CD14-positive monocyte (primary cell): ENCODE measurements at places on chromosomes 1 and 21.

DNA sequence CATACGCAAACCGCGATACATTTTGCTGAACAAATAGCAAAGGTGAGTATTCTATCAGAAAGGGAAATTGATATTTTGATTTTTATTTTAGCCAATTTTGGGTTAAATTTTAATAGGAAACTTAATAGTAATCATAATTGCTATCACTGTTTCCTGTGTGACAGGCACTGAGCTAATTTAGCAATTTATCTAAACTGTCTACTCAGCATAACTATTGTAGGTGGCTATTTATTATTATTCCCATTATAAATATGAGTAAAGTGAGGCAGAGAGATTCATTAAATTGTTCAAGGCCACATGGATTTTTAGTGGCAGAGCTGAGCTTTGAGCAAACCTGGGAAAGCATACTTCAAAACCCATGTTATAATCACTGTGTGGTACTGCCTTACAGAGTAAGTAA, 21.1 kb downstream of the RTCA start:
- DNase-seq, result no peak

- DNase-seq, result peak; percentile 26
These were observed 3.8 kb downstream of the DYRK1A start for GRCh38 chr21:37370152-37371040.

DNA sequence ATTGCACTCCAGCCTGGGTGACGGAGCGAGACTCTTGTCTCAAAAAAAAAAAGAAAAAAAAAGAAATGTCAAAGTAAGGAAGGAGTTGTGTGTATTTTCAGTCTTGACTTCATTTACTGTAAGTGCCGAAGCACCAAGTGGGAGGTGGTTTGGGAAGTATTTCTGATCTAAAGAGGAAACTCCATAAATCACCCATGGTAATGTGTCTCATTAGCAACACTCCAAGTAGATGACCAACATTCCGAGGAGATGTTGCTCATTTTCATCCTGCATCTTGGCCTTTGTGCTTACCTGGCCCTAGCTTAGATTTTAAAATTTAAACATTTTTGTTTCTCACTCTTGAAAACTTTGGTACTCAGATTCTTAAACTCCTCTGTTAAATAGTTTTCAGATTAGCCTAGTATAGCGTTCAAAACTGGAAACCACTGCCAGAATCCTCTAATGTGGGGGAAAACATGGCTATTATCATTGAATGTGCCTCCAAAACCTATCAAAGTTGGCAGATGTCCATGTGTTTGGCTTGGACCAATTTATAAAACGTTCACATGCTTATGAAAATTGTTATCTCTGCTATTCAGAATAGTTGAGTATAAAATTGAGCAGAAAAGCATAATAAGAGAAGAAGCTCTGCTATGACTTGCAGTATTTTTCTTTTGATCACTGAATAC, 110.4 kb downstream of the NFIA start:
- DNase-seq, result no peak

- DNase-seq, result no peak
These were observed 11.9 kb downstream of the LHX4 start for GRCh38 chr1:180241716-180242544.

GRCh38 chr1:109269212-109269980, 13.5 kb downstream of the PSRC1 start:
- DNase-seq, result no peak

DNA sequence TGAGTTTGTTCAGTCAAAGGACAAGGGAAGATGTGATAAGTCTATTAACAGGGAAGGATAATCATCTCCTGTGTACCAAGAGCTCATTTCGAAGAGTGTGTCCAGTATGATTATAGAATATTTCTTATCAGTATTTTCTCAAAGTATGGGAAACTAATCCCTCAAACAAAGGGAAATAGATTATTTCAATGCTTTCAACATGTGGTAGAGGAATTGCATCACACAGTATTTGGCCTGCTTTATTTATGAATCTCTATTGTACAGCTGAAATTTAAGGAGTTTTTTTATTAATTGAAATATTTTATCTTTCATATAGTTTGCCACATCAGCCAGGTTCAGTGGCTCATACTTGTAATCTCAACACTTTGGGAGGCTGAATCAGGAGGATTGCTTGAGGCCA, 151.0 kb downstream of the CLEC20A start:
- no peak for DNase-seq

DNA sequence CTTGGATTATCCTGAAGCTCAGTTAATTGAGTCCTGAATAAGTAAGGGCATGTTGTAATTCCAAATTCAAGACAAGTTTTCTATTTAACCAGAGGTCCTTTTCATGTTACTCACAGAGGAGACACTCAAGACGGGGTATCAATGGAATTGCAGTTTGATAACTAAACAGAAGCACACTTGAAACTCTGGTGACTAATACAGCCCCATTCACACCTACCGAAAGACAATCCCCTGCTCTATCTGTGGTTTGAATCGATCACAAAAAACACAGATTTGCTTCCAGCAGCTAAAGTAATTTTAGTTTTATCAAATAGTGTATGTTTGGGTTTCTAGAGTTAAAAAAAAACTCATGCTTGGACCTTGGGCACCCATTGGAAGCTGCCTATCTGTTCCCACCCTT, 60.4 kb downstream of the TEX35 start:
- DNase-seq, result no peak

- DNase-seq, result no peak
These were observed 186.9 kb upstream of the ADGRL2 start for GRCh38 chr1:81613803-81614202.

DNA sequence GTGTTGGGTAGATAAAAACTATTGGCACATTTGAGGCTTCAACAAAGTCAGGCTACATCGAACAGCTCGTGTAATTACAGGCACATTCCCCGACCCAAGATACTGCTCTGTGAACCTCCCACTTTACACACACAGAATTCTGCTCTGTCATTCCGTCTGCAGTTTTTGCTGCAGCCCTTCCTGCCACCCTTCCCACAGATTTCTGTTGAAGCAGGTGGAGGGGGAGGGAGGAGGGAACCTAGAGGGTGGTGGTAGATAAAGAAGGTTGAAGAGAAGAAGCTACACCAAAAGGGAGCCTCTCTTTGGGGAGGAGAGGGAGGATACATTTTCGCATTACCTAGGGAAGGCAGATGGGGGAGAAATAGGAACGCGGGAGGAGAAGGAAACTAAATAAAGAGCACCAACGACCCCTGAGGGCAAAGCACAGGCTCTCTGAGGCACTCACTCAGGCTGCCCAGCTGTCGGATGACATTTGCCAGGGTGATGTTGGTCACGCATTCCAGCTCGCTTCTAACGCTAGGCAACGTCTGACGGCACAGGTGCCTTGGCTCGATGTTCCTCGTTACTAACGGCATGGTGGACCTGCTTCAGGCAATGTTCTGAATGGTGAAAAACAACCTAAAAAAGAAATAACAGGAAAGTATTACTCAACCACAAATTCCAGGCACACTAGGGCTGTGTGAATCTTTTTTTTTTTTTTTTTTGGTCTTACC, 36.0 kb downstream of the GPR3 start:
- no peak for DNase-seq

GRCh38 chr1:44786138-44786840, 1.7 kb downstream of the BEST4 start:
- peak; percentile 70 for DNase-seq

DNA sequence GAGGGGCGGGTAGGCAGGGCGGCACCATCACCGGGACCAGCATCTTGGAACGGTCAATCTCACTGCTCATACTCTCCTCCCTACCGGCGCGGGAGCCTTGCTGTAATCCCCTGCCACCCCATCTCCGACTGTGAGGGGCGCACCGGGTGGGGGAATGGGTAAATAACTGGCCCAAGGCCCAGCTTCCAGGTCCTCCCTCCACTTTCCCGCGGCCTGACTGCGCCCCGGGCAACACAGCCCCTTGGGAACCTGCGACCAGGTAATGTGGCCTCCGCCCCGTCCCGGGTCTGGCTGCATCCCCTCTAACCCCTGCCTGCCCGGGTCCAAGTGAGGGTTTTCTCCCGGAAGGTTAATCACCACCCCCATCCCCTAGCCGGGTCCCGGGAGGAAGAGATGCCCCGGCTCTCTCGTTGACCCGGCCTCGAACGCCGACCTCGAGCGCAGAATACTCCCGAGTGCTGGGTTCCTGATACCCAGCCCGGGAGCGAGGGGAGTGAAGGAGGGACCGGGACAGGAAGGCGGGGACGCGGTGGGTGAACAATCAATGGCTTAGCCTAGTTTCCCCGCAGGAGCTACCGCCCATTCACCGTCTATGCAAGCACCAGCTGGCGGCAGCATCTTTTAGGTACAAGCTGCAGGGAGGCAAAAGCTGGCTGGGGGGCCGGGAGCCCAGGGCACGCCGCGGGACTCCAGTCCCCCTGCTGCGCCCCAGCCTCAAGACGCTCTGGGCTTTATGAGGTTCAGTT, 5.9 kb upstream of the LHX9 start:
- DNase-seq, result no peak

- DNase-seq, result no peak
These were observed 426.5 kb upstream of the CAMK1G start for GRCh38 chr1:209156991-209157390.

DNA sequence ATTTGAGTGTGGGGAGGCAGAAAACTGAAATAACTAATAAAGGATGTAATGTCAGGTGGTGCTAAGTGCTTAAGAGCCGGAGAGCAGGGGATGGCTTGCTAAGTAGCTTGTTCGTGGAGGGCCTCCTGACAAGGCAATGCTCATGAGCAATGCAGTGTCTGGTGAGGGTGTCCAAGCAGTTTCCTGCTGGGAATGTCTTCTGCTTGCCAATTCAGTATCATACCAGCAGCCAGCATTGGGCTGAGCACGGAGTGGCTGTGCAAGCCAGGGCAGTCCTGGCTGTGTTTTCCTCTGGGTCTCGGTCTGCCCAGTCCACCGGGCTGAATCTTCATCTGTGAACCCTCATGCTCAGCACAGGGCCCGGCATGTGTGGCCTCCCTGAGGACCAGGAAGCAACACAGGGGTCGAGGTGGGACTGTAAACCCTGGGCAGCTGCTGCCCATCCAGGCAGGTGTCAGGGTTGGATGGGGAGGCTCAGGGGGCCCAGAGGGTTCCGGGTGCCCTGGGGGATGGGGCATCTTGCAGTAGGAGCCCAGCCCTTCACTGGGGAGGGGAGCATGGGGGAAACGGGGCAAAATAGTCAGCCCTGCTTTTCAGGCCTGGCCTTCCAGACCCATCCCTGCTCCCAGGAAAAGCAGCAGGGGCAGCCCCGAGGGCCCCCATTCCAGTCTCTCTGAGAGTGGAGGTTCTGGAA, 27.5 kb downstream of the EDN2 start:
- DNase-seq, result no peak

DNA sequence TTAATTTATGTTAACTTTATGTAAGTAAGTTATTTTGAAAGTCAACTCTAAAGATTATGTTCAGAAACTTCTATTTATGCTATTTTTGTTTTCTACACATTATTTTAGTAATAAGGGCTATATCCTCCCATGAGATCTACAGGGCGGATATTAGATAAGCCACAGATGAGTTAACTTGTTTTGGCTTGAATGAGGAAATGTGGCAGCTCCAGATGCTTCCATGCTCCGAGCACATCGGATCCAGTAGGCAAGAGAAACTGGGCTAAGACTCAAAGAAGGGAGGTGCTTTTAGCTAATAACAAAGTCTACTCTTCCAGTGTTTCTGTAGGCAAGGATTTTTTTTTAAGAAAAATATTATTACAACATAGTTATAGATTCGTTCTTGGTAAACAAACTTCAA, 20.0 kb upstream of the LAMC1 start:
- no peak for DNase-seq

DNA sequence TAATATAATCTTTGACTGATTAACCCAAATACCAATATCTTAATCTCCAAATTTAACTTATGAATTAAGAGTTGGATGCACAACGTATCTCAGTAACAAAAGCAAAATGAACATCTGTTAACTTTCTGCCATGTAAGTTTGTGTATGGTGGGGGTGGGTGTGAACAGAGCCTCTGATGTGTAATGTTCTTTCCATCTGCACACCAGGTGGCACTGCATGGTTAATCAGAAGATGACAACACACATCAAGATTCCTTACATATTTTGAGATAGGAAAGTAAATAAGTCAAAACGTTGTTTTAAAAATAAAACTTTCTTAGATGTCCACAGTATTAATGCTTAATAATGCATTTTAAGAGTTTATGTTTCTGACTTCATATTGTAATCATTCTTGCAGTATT, 251.9 kb downstream of the DPYD start:
- DNase-seq, result no peak

- no peak for DNase-seq
These were observed 45.1 kb upstream of the MACF1 start for GRCh38 chr1:39159224-39160036.

DNA sequence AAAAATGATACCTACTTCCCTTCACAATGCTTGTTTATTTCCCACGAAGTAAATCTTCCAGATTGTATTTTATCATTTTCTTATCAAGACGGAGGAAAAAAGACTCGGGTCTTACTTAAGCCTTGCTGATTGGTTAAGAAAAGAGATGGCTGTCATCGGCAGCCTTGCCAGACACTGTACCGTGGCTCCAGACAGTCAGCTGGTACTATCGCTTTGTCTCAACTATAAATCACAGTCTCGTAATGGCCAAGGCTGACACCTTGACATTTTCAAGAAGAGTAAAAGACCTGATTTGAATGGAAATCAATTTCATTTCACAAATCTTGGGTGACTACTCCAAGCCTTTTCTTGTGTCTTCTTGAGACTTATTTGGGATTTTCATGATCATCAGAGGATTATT, 868.0 kb downstream of the USP25 start:
- no peak for DNase-seq

GRCh38 chr1:208242941-208243526, 1.1 kb downstream of the PLXNA2 start:
- DNase-seq, result no peak

DNA sequence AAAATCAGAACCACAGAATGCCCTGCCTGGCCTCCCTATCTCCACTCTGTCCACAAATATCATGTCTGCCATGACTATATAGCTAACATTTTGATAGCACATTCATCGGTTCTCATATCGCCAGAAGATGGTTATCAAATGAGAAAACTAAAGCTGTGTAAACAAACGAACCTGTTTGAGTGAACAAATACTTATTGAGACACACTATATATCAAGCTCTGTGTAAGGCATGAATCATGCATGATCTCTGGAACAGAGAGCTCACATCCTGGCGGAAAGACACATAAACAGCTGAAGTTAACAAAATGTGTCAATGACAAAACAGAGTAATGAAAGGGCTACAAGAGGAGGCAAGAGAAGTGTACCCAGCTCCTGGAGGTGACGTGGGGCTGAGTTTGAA, 13.1 kb downstream of the KCND3 start:
- DNase-seq, result no peak
